ENCODE measurements at places on chromosomes 16 and 17. TPM values are rescaled to one million over a fixed set of nuclear protein-coding genes. Genes with fewer than 3 reads are reported as not detected.

NSF gene
- total RNA-seq, result 39.2 TPM

ATP2A1 gene
- total RNA-seq, result 0.08 TPM

CRYBA1 gene
- not detected for total RNA-seq

ASPHD1 gene
- total RNA-seq, result 13.5 TPM

ZPBP2 gene
- total RNA-seq, result not detected

FBXW10 gene
- under 0.01 TPM for total RNA-seq

RHOT1 gene
- total RNA-seq, result 26.1 TPM

PPM1E gene
- not detected for total RNA-seq

NSRP1 gene
- 8.5 TPM for total RNA-seq

MT1H gene
- not detected for total RNA-seq

TUBB3 gene
- 447 TPM for total RNA-seq

SPN gene
- total RNA-seq, result not detected

KRTAP4-9 gene
- not detected for total RNA-seq

SDF2 gene
- 111 TPM for total RNA-seq

SNRNP25 gene
- 37.6 TPM for total RNA-seq

MYCBPAP gene
- total RNA-seq, result 4.1 TPM

UMOD gene
- total RNA-seq, result not detected

ZNF629 gene
- 6.8 TPM for total RNA-seq

ZFP3 gene
- total RNA-seq, result 0.47 TPM

USP6 gene
- total RNA-seq, result not detected

GP1BA gene
- not detected for total RNA-seq

PLK1 gene
- total RNA-seq, result 1.3 TPM

DOC2B gene
- not detected for total RNA-seq

IKZF3 gene
- total RNA-seq, result not detected

CCL8 gene
- 1.2 TPM for total RNA-seq

MPP3 gene
- total RNA-seq, result 10.5 TPM

SDK2 gene
- total RNA-seq, result 0.08 TPM

RNF112 gene
- 1.6 TPM for total RNA-seq

ABI3 gene
- 0.47 TPM for total RNA-seq

CFAP97D1 gene
- total RNA-seq, result under 0.01 TPM

KRT34 gene
- total RNA-seq, result not detected

CA10 gene
- total RNA-seq, result not detected

GFER gene
- 6.4 TPM for total RNA-seq

ITGAD gene
- total RNA-seq, result not detected

NUPR1 gene
- 43.7 TPM for total RNA-seq

SLC16A6 gene
- total RNA-seq, result 0.15 TPM

PYDC1 gene
- not detected for total RNA-seq

TPSD1 gene
- not detected for total RNA-seq

KRT9 gene
- total RNA-seq, result not detected

TMEM101 gene
- 110 TPM for total RNA-seq

GH2 gene
- total RNA-seq, result not detected

NLRC3 gene
- total RNA-seq, result under 0.01 TPM

CEMP1 gene
- 0.12 TPM for total RNA-seq

DDX28 gene
- 8.7 TPM for total RNA-seq

NTHL1 gene
- 36.3 TPM for total RNA-seq

ZNF469 gene
- 0.23 TPM for total RNA-seq

CX3CL1 gene
- total RNA-seq, result 0.83 TPM
